ENCODE measurements at places on chromosomes 13 and 19.

DNA sequence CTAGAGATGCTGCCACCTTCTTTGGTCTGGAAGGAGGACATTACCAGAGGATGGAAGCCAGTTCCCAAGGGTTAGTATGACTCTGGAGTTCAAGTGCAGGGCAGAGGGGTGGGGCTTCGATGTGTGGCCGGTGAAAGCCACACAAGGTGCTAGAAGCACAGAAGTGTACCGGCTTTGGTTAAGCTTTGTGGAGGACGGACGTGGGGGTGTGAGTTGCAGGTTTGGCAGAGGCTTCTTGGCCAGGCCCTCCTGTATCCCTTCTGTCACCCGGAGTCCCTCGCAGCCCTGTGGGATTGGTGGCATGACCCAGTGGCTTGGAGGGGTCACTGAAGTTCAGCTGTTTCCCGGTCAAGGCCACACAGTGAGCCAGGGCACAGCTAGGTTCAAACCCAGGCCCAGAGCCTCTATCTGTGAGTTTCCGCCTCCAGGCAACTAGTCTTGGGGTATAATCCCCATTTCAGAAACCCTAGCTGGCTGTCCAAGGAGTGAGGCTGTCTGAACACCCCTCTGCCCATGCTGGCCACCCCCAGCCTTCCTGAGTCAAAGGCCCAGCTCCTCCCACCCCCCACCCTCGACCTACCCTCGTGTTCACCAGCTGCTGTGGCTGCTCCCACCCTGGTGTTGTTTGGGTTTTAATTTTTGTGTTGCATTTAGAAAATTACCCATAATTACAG, 4.6 kb upstream of the SSBP4 start:
- peak; percentile 58 for DNase-seq
- H3K36me3 ChIP-seq: no peaks in the 10 kb centered on the region
- peak overlapping the region; percentile 69 for H3K4me3 ChIP-seq
- peak overlapping the region; percentile 87 for H3K27ac ChIP-seq
- peaks cover 23% of the 10 kb centered on the region for H3K27me3 ChIP-seq

DNA sequence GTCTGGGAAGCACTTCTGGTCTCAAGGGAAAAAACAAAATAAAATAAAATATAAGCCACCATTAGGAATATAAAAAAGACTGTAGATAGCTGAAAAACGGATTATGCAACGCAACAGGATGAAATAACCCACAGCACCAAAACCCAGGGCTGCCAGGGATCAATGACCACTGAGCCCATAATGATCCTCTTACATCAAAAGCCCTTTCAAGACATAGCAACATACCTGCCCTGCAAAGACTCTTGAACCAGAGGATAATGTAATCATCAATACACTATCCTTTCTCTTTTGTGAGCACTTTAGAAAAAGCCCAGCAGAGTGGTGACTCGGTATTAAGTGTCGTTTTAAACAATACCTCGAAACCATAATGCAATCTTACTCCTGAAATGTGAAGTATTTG, 235.0 kb upstream of the SOX21 start:
- H3K4me3 ChIP-seq: no peak overlapping the region
- DNase-seq: no peak
- no peaks in the 10 kb centered on the region for H3K36me3 ChIP-seq
- H3K27ac ChIP-seq: no peak overlapping the region
- H3K4me1 ChIP-seq: no peaks in the 10 kb centered on the region
- peaks cover 2% of the 10 kb centered on the region for H3K27me3 ChIP-seq

DNA sequence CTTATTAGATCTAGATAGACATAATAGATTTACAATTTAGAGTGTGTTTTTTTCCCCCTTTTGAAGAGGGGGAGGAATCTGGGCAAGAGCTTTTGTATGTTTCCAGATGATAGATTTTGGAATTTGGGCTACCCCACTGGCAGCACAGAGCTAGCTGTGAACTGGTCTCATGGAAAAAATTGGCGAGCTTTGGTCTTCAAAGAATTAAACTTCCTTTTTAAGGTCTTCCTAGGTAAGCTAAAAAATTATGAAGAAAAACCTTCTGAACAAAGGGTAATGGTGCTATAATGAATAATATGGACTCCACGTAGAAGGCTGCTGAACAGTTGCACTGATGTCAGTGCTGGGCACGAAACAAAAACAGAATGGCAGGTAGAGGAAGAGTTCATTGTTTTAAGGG, 109.3 kb downstream of the ZIC5 start:
- peaks cover 21% of the 10 kb centered on the region for H3K27me3 ChIP-seq
- H3K27ac ChIP-seq: no peak overlapping the region
- no peak for DNase-seq
- peaks cover 23% of the 10 kb centered on the region for H3K36me3 ChIP-seq

DNA sequence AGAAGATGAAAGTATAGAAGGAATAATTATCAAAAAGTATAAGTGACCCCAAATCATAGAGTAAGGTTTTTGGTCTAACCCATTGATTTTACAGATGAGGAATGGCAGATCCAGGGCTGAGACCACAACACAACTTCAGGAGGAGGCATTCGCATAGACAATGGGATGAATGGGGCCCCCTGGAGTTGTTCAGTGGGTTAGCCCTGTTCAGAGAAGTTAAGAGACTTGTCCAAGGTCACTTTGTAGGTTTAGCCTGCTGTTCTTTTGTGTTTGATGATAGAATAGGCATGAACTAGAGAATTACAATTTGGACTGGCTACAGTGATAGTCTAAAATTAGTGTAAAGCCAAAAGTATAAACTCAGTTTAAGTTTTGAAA, 233.9 kb downstream of the KCNRG start:
- peaks cover 4% of the 10 kb centered on the region for H3K27me3 ChIP-seq
- peak overlapping the region; percentile 43 for H3K4me3 ChIP-seq
- H3K36me3 ChIP-seq: no peaks in the 10 kb centered on the region
- H3K4me1 ChIP-seq: peaks cover 44% of the 10 kb centered on the region
- DNase-seq: no peak

DNA sequence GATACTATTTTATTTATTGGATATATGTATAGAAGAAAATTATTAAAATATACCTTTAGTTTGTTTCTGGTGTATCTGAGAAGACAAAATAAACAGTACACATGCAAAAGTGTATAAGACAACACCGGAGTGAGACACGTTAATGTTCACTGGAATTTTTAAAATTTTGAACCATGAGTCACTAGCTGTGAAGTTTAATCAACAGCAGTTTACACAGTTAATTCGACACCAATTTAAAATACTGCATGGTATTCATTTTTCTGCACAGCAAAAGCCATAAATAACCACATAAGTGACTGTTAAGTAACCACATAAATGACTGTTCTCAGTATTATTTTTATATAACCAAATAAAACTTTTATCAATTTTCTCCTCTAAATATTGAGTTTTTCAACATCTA, 418.7 kb upstream of the NBEA start:
- no peak for DNase-seq
- no peaks in the 10 kb centered on the region for H3K4me1 ChIP-seq
- H3K27me3 ChIP-seq: no peaks in the 10 kb centered on the region

DNA sequence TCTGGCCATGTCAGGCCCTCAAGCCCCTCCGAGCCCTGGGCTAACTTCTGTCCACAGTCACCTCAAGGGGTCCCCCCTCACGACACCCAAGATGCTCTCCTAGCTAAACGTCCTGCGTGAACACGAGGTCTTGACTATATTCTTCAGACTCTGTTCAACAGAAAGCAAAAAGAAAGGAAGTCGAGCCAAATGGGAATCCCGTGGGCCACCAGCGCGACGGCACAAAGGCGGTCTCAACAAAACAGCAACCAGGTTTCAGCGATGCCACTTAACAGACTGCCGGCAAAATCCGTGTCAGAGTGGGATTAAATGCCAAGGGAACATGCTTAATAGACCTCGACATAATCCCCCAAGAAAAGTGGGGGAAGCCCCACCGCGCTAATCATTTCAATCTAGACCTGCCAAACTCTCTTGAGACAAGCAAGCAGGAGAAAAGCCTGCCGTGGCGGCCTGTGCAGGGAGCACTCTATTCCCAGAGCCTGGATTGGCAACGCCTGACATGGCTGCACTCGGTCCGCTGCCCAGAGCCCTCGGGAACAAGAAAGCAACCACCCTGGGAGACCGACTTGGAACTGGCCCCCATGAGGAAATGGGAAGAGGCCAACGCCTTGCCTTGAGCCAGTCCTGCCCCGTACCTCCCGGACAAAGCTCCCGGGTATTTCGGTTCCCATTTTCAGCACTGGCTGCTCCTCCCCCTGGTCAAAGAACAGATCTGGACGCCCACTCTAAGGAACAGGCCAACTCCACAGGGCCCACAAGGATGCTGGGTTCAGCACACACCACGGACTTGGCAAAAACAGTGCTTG, 16.0 kb downstream of the ZC3H4 start:
- H3K36me3 ChIP-seq: no peaks in the 10 kb centered on the region
- H3K4me1 ChIP-seq: peaks cover 75% of the 10 kb centered on the region
- H3K27ac ChIP-seq: peak overlapping the region; percentile 39
- peaks cover 2% of the 10 kb centered on the region for H3K27me3 ChIP-seq
- H3K4me3 ChIP-seq: no peak overlapping the region

GRCh38 chr13:66994517-66995202, 235.5 kb downstream of the PCDH9 start:
- H3K27ac ChIP-seq: no peak overlapping the region
- H3K4me3 ChIP-seq: no peak overlapping the region
- H3K36me3 ChIP-seq: no peaks in the 10 kb centered on the region

GRCh38 chr19:1466461-1467214, 12.4 kb downstream of the C19orf25 start:
- no peak overlapping the region for H3K4me3 ChIP-seq
- H3K4me1 ChIP-seq: no peaks in the 10 kb centered on the region
- no peak for DNase-seq
- no peak overlapping the region for H3K27ac ChIP-seq
- H3K36me3 ChIP-seq: no peaks in the 10 kb centered on the region
- H3K27me3 ChIP-seq: peaks cover 3% of the 10 kb centered on the region

DNA sequence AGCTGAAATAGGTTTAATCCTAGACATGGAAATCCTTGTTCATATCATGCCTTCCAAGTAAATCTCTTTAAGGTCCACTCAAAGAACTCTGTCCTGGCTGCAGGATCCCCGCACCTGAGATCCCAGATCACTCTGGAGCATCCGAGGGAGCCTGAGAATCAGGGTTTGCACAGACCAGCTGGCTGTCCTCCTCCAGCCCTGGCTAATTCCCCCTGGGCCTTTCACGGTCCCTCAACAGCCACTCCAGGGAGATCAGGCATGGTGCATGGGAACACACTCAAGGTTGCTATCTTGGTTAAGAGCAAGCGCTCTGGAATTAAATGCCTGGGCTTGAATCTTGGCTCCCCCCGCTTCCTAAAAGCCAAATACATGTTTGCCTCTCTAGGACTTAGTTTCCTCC, 130.8 kb downstream of the IRS2 start:
- H3K27me3 ChIP-seq: no peaks in the 10 kb centered on the region
- peaks cover 6% of the 10 kb centered on the region for H3K4me1 ChIP-seq
- H3K36me3 ChIP-seq: no peaks in the 10 kb centered on the region

GRCh38 chr13:69461397-69461796, 646.2 kb upstream of the ATXN8OS start:
- no peaks in the 10 kb centered on the region for H3K4me1 ChIP-seq
- H3K27me3 ChIP-seq: no peaks in the 10 kb centered on the region
- no peak overlapping the region for H3K27ac ChIP-seq

GRCh38 chr13:105365831-105366230, 1169.6 kb downstream of the EFNB2 start:
- H3K4me3 ChIP-seq: no peak overlapping the region
- peaks cover 10% of the 10 kb centered on the region for H3K4me1 ChIP-seq
- no peak overlapping the region for H3K27ac ChIP-seq
- no peak for DNase-seq

DNA sequence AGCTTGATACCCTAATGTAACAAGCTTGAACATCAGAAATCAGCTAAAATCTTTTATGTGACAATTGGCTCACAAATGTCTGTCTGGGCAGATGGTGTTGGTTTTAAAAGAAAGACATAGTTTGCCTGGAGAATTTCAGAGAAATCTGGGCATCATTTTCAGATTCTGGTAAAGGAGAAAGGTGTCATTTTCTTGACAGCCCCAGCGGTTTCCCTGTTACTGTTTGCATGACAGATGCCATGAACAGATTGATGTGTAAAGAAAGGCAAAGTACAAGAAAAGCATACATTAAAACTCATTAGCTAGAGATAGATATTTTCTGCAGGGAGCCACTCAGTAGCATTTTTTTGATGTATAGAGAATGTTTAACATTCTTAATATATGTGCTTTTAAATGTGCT, 987.9 kb downstream of the OLFM4 start:
- H3K4me3 ChIP-seq: no peak overlapping the region
- DNase-seq: no peak
- no peaks in the 10 kb centered on the region for H3K4me1 ChIP-seq
- H3K27me3 ChIP-seq: no peaks in the 10 kb centered on the region
- peaks cover 3% of the 10 kb centered on the region for H3K36me3 ChIP-seq

DNA sequence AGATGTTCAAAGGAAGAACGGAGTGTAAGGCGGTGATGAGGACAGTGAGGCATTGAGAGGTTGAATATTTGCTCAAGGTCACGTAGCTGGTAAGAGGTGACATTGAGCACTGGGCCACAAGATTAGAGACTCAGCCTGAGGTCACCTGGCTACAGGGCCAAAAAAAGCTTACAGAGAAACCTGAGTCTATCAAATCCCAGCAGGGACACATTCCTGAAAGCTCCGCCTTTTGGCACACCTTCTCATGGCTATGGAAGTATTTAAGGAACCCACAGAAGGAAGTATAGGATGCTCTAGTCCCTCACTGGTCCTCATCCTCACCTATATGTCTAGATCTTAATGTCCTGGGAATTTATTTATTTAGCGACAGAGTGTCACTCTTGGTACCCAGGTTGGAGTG, 17.4 kb downstream of the ZNF586 start:
- H3K4me3 ChIP-seq: no peak overlapping the region
- peaks cover 7% of the 10 kb centered on the region for H3K4me1 ChIP-seq
- DNase-seq: no peak
- H3K27ac ChIP-seq: no peak overlapping the region

- H3K4me1 ChIP-seq: no peaks in the 10 kb centered on the region
- no peak for DNase-seq
- no peak overlapping the region for H3K4me3 ChIP-seq
- no peaks in the 10 kb centered on the region for H3K36me3 ChIP-seq
These were observed 165.6 kb upstream of the SOX1 start for GRCh38 chr13:111901267-111901915.

- no peak overlapping the region for H3K4me3 ChIP-seq
- no peak for DNase-seq
- no peak overlapping the region for H3K27ac ChIP-seq
- H3K4me1 ChIP-seq: no peaks in the 10 kb centered on the region
- H3K36me3 ChIP-seq: no peaks in the 10 kb centered on the region
- no peaks in the 10 kb centered on the region for H3K27me3 ChIP-seq
These were observed 25.9 kb downstream of the ELAVL1 start for GRCh38 chr19:7979559-7979958.

- H3K36me3 ChIP-seq: no peaks in the 10 kb centered on the region
- no peak for DNase-seq
- no peak overlapping the region for H3K27ac ChIP-seq
- H3K4me1 ChIP-seq: no peaks in the 10 kb centered on the region
- peaks cover 4% of the 10 kb centered on the region for H3K27me3 ChIP-seq
- no peak overlapping the region for H3K4me3 ChIP-seq
These were observed 620.9 kb upstream of the KLF12 start for GRCh38 chr13:74755065-74755464.

- H3K27ac ChIP-seq: no peak overlapping the region
- no peaks in the 10 kb centered on the region for H3K4me1 ChIP-seq
- H3K4me3 ChIP-seq: no peak overlapping the region
- no peak for DNase-seq
- no peaks in the 10 kb centered on the region for H3K36me3 ChIP-seq
These were observed 457.4 kb downstream of the DIAPH3 start for GRCh38 chr13:59706101-59706976.

Data from immature natural killer cell (primary cell).